ENCODE measurements at places on chromosomes 11 and 22.

DNA sequence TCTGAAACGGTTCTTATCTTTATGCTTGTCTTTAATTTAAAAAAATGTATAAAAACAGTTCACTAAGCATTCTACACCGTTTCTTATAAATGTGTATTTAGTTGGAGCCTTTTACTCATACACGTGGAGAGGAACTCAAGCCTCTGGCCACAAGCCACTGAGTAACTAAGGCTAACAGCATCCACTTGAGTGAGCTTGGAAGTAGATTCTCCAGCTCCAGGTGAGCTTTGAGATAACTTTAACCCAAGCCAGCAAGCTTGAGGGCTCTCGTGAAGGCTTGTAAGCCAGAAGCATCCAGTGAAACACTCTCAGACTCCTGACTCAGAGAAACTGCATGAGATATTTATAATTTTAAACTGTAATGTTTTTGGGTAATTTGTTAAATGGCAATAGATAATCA, 82.6 kb downstream of the ARHGAP20 start:
- no peak for DNase-seq

GRCh38 chr11:94705419-94705818, 62.7 kb upstream of the AMOTL1 start:
- DNase-seq: no peak

DNA sequence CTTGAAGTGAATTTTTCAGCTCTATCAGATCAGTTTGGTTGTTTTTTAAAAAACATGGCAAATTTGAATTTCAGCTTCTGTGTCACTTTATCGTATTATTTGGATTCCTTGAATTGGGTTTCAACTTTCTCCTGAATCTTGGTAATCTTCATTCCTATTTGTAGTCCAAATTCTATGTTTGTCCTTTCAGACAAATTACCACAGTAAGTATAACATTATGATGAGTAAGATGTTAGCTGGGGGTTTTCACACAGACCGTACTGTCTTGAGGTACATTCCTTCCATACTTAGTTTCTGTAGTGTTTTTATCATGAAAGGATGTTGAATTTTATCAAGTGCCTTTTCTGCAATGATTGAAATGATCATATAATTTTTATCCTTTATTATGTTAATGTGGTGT, 28.0 kb downstream of the OR5B17 start:
- no peak for DNase-seq

DNA sequence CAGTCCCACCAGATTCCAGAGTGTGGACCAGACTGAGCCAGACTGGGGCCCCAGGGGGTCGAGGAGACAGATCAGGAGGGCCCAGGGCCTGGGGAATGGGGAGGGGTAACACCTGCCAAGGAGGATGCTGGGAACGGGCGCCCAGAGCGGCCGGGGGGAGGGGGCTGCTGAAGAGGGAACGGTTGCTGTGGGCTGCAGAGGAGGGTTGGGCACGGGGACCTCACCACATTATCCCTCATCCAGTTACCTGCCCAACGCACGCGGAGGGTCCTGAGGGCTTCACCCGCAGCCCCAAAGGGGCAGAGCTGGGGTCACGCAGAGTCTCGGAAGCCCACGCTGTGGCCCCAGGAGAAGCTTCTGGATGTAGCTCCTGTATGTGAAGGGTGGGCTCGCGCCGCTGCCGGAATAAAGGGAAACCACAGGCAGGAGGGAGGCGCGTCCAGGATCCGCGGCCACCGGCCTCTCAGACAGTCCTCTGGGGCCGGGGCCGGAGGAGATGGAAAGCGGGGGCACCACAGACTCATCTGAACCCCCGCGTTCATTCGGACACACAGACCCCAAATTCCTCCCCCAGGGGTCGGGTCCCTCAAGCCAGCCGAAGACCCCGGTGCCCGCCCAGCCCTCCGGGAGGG, 866 bp upstream of the SELENOO start:
- DNase-seq: no peak

DNA sequence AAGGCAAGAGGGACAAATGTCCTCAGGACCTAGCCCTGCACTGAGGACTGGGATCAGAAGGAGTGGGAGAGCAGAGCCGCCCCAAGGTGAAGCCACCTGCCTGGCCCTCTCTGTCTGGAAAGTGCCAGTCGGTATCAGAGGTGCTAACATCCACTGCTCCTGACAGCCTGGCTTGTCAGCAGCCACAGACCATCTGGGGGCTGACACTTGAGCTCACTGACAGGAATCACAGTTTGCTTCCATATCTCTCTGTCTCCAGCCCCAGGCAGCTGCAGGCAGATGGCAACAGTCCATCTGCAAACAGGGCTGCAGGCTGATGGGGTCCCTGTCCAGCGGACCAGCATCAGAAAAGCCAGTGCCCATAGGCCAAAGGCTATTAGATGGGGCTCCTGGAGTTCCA, 5.5 kb downstream of the OPCML start:
- DNase-seq: no peak

DNA sequence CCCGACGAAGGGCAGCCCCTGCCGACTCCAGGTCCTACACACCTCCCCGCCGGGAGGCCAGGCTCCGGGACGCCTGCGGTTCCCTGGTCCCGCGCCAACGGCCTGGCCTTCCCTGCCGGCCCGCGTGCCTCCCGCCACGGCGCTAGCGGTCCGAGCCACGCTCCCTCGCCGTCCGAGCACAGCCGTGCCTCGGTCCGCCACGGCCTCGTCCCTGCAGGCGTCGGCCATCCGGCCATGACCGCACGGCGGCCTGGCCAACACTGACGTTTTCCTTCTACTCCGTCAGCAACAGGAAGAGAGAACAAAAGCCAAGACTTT, 532 bp downstream of the EIF4G2 start:
- DNase-seq: no peak

DNA sequence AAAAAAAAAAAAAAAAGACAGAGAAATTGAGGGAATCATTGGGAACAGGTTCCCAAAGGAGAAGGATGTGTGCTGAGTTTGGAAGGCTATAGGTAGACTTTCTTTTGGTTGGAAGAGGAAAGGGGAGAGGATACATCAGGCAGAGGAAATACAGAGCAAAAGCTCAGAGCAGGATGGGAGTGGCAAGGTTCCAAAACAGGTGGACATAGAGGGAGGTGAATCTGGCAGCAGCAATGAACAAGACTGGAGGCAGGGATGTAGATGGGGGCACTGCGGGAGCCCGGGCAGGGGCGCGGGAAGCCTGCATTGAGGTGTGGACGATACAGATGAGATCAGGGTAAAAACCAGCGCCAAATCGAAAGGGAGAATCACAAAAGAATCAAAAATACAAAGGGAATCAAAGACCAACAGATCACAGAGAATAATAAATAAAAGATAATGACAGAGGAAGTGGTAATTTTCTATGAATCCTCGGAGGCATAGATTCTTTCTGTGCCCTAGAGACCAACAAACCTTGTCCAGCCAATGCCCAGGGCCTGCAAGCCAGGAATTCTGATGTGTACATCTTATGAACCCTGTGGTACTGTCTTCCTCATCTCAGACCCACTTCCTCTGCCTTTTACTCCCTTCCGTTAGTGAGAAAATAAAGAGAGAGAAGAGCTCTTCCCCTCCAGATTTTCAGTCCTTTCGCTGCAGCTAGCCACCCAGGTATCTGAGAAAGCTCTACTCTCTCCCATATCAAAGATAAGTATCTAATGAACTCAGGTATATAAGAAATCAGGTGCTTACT, 70.3 kb downstream of the SLC1A2 start:
- no peak for DNase-seq

- peak; percentile 32 for DNase-seq
Measured at GRCh38 chr11:64802370-64803157, 450 bp downstream of the MAP4K2 start.

DNA sequence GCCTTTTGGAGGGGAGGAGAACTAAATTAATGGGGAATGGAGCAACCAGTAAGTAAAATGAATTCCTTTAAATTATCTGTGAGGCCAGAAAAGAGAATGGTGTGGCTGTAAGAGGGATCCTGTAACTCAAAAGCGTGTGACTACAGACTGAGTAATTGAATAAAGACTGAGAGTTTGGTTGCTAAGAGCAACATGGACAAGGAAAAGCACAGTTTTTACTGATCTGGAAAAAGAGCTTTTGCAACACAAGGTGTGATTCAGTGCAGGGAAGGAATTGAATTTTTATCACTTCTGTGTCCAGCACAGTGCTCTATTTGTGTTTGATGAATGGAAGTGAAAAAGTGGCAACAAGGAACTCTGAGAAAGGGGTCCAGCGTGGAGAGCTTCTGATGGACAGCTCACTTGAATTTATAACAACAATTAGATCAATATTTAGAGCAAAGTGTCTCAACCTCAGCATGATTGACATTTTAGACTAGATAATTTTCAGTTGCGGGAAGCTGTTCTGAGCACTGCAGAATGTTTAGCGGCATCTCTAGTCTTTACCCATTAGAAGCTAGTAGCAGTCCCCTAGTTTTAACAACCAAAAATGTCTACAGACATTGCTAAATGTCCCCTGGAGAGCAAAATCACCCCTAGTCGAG, 202.8 kb upstream of the BDNF start:
- DNase-seq: no peak

DNA sequence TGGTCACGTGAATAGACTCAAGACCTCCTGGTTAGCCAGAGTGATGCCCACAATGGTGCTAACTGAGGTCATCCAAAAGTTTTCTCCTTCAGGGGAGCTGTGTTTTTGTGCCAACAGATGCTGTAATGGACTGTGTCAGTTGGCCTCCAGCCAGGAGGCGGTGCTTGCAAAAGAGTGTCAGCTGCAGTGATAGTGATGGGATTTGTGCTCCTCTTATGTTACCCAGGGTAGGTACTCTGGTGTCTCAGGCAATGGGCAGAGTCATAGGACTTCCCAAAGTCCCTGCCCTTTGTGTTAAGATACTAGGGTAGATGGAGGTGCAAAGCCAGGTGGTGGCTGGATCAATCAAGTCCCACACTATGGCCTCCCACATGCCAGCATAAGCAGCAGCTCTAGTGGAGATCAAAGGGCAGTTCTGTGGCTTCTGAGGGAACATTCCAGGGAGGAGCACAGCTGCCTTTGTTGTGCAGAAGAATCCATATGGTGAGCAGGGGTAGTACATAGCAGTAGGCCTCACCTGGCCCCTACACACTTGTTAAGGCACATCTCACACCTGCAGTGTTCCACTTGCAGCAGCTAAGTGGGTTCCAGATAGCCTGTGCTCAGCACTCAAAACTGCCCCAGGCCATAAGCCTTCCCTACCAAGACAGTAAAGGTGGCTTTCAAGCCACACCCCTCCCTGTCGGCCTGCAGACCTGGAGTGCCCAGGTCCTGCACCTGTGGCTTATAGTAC, 9.4 kb upstream of the FANCF start:
- no peak for DNase-seq

GRCh38 chr11:62411524-62411923, 7.3 kb upstream of the SCGB1A1 start:
- DNase-seq: no peak

DNA sequence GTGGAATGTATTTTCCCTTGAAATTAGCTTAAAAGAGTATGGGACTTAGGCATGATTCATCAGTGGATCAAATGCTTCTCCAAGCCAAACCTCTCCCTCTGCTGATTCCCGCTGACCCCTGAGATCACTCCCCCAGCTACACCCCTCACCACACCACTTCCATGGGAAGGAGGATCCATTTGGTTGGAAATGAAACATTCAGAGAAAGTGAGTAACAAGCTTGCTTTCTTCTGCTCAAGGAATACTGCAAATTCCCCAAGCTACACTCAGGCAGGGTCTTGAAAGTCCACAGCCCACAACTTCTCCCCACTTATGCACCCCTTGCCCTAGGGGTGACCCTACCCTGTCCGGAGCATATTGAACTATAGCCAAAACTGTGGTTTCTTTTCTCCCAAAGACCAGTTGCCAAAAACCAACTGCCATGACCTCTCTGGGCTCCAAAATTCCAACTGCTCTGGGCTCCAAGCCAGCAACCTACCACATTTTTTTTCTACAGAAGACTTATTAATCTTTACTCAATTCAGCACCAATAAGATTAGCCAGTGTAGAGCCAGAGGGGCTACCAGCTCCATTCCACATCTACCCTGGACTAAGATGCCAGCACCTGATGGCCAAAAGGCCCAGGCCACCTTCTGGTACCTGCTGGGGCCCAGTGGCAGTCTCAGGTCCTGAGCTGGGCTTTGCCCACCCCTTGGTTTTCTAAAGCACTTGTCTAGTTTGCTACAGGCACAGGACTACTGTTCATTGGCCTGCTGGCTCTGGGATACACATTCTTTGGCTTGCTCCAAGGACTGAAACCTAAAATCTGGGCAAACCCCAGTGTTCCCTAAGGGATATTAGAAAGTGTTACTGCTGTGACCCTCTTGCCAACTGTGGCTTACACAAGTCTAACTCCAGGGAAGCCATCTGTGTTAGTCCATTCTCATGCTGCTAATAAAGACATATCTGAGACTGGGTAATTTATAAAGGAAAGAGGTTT, 101.1 kb downstream of the MICAL3 start:
- DNase-seq: no peak

GRCh38 chr11:115919341-115920091, 415.3 kb upstream of the CADM1 start:
- DNase-seq: no peak

Measured in CD4-positive, alpha-beta T cell treated with Interleukin-2 at 100 ng/mL for 4 hours (primary cell).